Sciatic nerve (tissue), 2 donors: ENCODE measurements at places on chromosomes 2 and 18. TPM values are rescaled to one million over a fixed set of nuclear protein-coding genes. Genes with fewer than 3 reads are reported as not detected.
A peak's percentile ranks its signal among the peaks of the same experiment; 100 is the strongest.

CLEC4F gene
- 1.7 TPM for total RNA-seq

NMUR1 gene
- 1.4 TPM for total RNA-seq

DNA sequence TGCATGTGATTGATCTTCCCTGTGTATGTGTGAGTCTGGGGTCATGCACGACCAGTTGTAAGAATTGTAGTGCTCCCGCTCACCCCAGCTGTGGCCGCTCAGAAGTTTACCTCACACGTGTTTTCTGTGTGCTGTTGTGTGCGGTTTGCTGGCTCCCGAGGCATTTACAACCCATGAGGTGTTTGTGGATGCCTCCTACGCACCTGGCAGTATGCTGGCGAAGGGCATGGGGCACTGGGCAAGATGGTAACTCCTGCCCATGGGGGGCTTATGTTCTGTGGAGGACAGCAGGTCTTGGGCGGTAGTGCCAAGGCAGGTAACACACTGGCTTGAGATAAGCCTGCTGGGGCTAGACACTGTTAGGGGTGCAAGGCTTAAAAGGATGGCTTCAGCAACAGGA lies 102.6 kb upstream of the HS6ST1 start:
- DNase-seq = peak; percentile 21

GRCh38 chr18:12745095-12745795 lies 42.4 kb downstream of the PSMG2 start:
- no peak for DNase-seq

- DNase-seq = no peak
Measured at GRCh38 chr18:12589448-12589847, 68.5 kb downstream of the SPIRE1 start.
